Activated T-cell treated with anti-CD3 and anti-CD28 coated beads, Interleukin-2, amount 50 U/mL, for 72 hours (primary cell): ENCODE measurements at places on chromosomes 2 and 18.
A peak's percentile ranks its signal among the peaks of the same experiment; 100 is the strongest.

DNA sequence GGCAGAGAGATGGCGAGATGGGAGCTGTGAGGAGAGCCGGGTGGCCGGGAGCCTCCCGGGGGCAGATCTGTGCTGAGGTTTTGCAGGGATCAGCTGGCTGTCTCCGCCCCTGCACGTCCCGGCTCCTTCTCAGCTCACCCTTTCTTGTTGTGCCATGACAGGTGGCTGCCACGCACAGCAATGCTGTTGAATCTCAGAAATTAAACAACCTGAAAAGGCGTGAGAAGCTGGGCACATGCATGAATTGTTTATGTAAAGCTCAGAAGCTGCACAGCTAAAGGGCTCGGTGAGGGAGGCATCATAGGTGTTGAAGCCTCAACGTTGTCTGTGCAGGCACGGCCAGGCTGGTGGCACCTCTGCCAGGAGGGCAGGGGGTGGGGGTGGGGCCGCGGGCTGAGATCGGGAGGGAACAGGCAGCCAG lies 858 bp upstream of the RTP5 start:
- no peak for DNase-seq

DNA sequence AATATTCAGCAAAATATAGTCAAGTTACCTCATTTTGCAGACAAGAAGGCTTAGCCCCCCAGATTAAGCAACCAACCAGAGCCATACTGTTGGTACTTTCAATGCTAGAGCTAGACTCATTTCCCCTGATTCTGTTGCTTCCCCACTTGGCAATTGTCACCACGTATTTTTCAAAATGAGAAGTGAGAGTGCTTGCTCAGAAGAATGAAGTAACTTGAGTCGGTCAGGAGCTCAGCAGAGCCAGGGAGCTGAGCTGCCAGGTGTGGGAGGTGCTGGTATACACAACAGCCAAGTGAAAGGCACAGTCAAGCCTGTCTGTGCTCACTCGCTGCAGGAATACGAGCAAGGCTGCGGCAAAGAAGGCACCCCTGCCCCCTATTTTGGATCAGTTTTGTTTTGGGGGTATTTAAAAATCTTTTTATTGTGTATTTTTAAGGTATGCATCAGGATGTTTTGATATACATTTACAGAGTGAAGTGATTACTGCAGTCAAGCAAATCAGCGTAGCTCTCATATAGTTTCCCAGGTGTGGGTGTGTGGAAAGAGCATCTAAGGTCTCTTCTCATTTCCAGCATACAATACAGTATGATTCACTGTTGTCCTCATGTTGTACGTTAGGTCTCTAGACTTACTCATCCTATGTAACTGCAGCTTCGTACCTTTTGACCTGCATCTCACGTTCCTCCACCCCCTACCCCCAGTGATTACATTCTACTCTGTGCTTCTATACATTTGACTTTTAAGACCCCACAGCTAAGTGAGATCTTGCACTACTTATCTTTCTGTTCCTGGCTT lies 62.4 kb downstream of the MRPS9 start:
- DNase-seq: peak; percentile 9

- no peak for DNase-seq
Observed at GRCh38 chr18:55079481-55080355, 120.5 kb upstream of the CCDC68 start.

DNA sequence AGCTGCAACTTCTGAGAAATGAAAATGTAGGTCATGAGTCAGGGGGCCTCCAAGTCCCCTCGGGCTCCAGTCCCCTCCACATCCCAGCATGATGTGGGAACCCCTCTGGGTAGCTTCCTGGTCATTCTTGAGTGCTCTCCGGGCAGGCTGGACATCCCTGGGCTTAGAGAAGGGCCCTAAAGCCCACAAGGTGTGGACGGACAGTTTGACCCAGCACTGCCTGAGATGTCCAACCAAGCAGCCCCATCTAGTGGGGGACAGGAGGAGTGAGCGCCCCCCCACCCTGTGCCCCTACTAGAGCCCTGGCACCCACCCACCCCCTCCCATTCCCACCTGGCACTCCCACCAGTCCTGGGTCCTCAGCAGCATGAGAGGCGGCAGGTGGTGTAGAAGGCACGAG lies 46.0 kb downstream of the CYP27C1 start:
- no peak for DNase-seq

- no peak for DNase-seq
Observed at GRCh38 chr2:62426154-62426912, 79.7 kb downstream of the TMEM17 start.

DNA sequence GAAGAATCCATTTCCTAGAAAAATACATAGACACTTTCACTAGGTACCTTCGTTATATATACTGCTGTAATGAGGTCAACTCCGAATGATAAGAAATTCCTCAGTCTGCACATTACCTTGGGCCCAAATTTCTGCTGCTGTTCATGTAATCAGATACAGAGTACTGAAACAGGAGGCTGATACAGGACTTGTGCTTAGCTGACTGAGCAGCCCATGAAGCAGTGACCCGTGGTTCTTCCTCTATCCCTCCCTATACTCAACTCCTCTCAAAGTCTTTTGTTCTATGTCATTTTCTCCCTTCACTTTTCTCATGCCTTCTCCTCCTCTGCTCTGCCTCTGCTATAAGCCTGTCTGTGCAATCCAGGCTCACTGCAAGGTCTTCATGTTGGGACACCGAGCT lies 57.5 kb upstream of the ST8SIA5 start:
- DNase-seq: no peak

DNA sequence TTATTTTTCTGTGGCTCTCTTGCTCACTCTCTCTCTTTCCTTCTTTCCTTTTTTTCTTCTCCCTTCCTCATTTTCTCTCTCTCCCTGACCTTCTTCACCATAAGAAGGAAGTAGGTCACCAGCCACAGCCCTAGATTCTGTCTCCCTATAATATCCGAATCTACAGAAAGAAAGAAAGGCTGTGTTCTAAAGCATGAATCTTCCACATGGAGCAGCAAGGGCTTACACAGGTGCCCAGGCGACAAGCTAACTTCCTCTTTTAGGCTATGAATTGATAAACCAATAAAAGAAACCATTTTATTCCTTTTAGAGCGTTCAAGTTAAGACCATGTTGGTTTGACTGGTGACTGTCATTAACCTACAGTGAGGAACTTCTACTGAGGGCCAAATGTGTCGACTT lies 49.3 kb downstream of the CACNB4 start:
- no peak for DNase-seq

DNA sequence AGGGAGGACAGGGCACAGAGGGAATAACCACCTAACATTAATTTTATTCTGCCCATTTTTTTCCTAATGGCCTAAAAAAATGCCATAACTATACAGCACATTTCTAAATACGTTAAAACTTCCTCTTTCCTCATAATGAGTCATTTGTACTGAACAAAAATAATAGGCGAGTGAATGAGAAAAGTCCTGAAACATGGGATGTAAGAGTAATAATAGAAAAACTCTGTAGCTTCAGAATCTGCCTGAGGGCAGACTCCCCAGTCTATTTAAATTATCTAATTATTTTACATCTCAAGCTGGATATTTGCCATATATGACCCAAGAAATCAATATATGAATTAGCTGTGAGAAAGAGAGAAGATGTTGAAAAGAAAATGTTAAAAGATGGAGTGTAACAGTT lies 285.1 kb downstream of the TMX3 start:
- no peak for DNase-seq

DNA sequence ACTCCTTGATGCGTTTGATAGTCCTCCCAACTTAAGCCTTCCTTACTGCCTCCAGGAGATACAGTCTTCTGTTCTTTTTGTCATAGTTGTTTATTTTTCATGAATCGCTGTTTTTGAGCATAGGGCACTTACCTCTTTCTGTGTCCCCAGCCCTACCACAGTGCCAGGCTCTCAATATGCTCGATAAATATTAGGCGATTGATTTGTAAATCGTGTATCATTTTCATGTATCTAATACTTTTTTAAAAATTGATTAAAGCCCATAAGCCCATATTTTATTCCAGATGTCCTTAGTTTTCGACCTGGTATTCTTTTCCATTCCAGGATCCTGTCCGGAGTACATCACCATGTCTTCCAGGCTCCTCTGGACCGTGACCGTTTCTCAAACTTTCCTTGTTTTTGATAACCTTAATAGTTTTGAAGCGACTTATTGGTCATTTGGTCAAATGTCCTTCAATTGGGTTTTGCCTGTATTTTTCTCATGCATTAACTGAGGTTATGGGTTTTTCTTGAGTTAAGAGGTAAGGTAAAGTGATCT lies 444 bp upstream of the MMADHC start:
- no peak for DNase-seq

GRCh38 chr2:29064346-29064715 lies 10.0 kb downstream of the PCARE start:
- no peak for DNase-seq

- DNase-seq: no peak
Observed at GRCh38 chr2:45945302-45945717, 293.8 kb downstream of the PRKCE start.

- no peak for DNase-seq
Observed at GRCh38 chr18:75247611-75248421, 37.2 kb downstream of the TSHZ1 start.

DNA sequence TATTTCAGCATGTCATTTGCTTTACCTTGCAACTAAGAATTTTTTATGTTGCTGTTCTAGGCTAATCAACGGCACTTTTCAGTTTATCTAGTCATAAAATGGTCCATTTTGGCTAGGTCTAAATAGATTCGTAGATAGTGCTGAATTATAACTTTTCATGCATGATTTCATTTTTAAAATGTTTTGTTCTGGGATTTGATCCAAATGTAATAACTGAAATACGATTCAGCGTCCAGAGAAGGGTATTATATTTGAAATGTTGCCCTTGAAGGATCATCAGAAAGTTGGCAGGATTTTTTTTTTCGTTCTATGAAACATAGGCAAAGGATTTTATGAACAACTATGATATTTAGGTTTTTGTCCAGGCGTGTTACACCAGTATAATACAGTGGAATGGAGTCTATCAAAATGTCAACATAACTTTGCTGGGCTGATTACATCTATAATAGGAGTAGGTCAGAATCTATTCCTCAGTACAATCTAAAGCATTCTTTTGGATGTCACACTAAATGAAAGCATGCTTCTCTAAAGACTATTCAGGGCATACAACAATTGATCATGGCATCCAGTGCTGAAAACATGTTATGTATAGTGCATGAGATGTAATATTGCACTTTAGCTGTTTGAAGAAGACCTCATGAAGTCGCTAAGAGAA lies 24.8 kb downstream of the TTC27 start:
- DNase-seq: no peak

GRCh38 chr2:27202854-27203253 lies 9.0 kb upstream of the ATRAID start:
- DNase-seq: no peak

DNA sequence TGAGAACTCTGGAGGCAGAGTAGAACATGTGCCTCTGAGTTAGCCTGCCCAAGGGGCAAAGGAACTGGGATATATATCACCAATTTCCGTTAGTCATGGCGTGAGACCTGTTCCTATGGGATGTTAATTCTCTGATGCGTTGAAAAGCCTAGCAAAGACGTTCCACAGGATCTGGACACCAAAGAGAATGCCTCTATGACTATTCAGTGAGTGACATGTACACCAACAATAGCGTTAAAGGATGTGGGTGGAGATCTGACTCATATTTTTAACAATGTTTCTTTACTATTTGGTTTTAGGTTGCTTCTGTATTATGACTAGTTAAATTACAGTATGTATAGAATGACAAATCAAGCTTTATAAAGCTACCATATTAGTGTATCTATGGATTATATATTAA lies 320.9 kb upstream of the MC4R start:
- DNase-seq: no peak

- DNase-seq: no peak
Observed at GRCh38 chr2:1854729-1855547, 110.6 kb upstream of the PXDN start.

DNA sequence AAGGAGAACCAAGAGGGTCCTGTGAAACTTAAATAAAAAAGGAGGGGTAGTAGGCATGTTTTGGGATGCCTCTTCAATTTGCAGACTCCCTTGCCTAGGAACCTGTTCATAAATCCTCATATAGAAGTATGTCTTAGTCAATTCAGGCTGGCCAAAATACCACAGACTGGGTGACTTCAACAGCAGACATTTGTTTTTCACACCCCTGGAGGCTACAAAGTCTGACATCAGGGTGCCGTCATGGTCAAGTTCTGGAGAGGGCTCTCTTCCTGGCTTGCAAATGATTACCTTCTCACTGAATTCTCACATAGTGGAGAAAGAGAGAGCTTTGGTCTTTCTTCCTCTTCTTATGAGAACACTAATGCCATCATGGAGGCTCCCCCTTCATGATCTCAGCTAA lies 4.1 kb upstream of the TCF4 start:
- DNase-seq: no peak
